ENCODE measurements at places on chromosomes 6 and 20.

GRCh38 chr6:4922488-4923037 is 81.3 kb downstream of the RPP40 start:
- ATAC-seq = no peak

DNA sequence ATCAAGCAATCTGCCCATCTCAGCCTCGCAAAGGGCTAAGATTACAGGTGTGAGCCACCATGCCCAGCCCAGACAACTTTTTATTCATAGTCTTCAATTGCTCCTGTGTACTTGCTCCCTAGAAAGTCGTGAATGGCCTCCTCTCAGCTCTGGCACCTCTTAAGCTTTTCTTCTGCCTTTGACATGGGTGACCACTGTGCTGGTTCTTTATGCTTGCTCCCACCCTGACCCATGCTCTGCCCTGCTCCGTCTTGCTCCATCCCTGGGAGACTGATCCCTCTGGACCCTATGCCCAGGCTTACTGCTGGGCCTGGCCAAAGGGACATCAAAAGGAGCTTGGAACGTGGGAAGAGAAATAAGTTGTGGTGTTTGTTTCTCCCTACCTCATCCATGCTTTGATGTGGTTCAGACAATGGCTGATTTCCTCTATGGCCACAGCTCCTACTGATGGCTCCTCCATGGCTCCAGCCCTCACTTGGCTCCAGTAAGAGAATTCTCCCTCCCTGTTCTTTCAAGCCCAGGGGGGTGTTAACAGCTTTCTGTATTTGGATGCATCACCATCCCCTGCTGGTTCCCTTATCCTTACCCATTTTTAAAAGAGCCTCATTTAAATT is 7.7 kb upstream of the TREM2 start:
- no peak for ATAC-seq

DNA sequence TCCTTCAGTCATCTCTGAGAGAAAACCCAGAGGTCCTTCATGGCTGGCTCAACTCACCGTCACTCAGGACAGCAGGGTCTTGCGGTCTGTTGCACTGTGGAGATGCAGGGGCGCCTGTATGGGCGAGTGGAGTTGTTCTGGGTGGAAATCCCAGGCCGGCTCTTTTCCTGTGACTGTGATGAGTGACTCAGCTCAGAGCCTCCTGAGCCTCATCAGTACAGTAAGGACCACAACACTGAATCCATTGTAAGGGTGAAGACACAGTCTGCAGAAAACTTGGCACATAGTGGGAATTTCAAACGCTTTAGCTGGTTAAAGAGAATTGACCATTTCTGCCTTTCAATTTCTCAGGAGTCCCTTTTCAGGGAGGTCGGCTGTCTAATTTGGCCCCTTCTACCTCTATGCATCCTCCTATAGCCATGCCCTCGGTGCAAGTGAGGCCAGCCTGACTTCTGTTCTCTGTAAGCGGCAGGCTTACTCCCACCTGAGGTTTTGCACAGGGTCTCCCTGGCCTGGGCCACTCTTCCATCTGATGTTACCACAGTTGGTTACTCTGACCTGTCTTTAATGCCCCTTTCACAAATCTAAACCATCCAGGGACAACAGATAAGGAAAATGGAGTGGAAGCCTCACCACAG is 35.5 kb upstream of the TBXT start:
- no peak for ATAC-seq

- no peak for ATAC-seq
These were observed 50.8 kb upstream of the SMLR1 start for GRCh38 chr6:130776287-130776925.

DNA sequence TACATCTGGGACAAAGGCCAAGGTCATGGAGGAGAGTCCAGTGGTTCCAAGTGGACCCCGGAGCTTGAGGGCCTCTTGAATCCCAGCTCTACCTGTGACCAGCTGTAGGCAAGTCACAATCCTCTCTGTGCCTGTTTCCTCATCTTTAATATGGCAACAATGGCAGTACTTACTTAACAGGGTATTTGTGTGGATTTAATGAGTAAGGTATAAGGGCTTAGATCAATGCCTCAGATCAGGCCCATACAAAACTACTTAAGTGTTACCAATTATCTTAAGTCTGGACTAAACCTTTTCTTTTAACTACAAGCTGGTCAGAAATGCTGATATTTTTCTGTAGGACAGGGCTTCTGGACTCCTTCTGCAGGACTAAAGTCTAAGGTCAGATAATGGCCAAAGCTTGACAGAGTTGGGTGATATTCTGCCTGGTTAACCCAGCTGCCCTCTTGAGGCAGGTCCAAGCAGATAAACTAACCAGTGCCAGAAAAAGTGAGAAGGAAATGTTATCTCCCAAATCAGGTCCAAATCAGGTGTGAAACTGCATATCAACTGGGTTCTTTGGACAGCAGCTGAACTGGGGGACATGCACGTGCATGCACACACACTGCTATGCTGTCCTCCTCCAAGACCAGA is 2.2 kb downstream of the SULF2 start:
- no peak for ATAC-seq

DNA sequence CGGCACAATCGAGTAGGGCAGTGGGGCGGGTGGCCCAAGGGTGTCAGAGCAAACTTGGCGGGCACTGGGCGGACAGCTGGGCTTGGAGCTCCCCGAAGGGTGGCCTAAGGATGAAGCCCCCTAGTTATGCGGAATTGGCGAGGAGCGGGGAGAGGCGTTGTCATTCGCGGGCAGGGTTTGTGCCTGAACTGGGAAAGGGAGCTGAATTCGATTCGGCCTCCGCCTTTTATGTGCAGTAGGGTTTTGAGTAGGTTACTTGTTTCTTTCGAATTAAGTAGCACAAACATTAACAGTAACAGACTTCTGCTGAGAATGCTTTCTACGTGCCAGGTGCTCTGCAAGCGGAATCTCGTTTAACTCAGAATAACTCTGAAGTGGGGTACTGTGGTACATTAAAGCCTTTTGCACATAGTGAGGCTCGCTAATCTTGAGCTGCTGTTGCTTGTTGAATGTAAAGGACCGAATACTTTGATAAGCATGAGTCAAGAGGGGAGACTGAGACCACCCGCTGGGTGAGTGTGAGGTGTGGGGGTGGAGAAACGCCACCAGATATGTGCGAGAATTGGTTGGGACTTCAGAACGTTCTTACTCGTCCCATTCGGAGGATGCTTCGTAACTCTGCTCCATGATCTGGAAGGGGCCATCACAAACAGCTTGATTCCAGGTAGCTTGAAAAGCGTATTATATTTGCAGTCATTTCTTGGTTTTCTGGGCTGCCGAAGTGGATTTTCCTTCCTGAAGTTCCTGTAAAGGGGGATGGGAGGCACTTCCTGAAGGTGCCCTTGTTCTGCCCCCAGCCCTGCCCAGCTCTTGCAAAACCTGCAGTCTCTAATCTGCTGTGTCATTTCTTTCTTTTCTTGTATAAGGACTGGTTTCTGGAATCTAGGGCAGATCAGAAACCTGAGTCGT is 833 bp downstream of the RAB5IF start:
- ATAC-seq = peak; percentile 49

- ATAC-seq = no peak
These were observed 25.0 kb downstream of the DNMT3B start for GRCh38 chr20:32787168-32787567.

- ATAC-seq = no peak
These were observed 38.8 kb upstream of the FOXA2 start for GRCh38 chr20:22623211-22623610.

GRCh38 chr6:144449911-144450597 is 164.9 kb downstream of the UTRN start:
- no peak for ATAC-seq

- ATAC-seq = no peak
These were observed 39.1 kb upstream of the BEND6 start for GRCh38 chr6:56915832-56916231.

DNA sequence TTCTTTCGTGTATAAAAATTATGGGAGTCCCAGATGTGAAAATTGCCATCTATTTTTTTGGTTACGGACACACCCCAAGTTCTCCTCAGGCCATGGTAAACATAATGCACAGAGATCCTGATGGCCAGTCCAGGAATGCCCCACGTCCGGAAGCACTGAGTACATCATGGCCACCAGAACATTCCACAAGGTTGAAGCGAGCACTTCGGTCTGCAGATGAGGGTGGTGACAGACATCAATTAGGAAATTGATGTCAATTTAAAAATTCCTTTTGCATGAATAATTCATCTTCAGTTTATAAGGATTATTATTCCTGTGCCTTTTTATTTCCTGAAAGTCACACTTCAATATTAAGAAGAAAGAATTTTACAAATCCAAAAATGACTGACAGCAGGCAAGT is 13.2 kb upstream of the EXOC2 start:
- no peak for ATAC-seq

DNA sequence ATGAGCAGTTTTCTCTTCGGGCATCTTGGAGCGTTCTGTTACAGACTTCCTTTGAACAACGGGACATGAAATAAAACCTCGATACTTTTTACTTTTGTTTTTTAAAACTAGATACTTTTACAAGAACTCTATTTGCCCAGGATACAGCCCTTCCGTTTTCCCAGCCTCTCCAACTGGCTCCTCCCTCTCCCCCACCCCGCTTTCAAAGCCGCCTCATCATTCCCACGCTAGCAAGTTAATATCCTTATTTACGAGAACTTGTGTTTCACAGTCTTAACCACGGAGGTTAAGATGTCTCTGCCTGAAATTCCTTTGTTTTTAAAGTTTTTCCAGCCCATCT is 241 bp upstream of the CFAP206 start:
- ATAC-seq = peak; percentile 19

DNA sequence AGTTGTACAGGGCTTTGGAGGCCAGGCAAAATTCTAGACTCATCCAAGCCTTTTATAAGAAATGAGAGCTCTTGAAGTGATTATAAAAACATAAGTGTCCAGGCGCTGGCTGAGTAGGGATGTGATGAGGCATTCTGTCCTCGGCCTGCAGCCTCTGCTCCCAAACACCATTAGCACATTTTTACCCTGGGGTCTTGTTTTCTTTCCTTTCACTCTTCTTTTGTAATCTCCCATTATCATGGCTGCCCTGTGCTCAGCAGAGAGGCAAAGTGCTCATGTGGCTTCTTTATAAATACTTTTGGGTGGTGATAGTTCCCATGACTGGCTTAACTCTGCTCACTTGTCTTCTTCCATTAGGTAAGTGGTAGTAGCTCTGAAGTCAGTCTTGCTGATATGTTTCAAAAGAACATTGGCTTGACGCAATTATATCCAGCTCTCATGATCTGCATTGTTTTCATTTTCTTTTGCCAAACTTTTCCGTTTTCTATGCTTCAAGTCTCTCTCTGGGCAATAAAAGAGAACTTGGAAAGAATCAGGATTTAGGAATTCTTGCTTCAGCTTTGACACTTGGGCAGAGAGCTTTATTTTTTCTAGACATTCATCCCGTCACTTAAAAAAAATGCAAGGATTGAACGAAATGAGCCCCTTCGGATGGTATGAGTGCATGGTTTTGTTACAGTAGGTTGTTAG is 61.1 kb downstream of the CAP2 start:
- ATAC-seq = no peak
